HS-27A (cell line): ENCODE measurements at places on chromosomes 2 and 18.

DNA sequence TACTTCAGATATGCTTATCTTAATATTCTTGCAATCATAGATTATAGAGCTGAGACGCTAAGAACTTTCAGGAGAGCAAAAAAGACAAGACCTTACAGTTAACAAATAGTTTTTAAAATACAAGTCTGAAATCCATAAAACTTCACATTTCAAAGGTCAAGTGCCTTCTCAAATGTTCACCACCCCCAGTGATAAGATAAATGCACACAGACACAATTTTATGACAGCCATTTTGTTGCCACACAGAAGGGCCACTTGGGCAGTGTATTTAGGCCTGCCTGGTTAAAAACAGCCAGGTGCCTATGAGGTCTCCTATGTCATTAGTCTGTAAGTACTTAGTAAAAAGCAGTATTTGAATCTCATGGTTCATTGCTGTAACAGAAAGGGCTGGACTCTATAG lies 8.1 kb upstream of the PSTPIP2 start:
- no peak for DNase-seq

DNA sequence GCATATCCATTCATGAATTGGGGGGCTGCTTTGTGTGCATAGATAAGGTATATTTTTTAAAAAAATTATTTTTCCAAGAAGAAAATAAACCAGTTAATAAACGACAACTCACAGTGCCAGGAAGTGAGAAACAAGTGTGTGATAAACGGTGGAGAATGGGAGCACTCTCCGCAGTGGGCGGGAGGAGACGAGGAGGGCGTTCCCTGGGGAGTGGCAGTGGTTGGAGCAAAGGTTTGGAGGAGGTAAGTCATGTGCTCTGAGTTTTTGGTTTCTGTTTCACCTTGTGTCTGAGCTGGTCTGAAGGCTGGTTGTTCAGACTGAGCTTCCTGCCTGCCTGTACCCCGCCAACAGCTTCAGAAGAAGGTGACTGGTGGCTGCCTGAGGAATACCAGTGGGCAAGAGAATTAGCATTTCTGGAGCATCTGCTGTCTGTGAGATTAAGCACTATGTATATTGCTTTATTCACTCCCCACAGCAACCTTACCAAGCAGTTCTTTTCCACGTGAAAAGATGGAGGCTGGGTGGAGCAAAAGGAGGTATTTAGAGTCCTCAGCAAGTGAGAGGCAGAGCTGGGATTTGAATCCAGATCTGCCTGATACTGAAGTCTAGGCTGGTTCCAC lies 27.0 kb upstream of the CASP8 start:
- no peak for DNase-seq

DNA sequence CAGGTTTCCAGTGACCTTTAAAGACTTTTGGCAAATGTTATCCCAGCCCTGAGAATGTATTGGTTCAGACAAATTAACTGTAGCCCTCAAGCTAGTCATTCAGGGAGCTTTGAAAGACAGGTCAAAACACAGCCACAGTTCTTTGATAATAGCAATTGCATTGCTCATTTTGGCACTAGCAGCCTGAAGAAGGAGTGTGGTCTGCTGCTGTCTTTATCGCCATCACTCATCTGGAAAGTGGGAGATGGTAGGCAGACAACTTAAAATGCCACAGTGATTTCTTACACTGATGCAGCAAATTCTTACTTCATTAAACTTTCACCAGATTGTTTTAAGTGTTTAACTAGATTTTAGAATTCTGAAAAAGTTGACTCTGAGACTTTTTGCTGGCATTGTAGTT lies 47.2 kb downstream of the DOK6 start:
- no peak for DNase-seq

GRCh38 chr2:67667054-67667908 lies 270.1 kb downstream of the ETAA1 start:
- DNase-seq, result no peak

DNA sequence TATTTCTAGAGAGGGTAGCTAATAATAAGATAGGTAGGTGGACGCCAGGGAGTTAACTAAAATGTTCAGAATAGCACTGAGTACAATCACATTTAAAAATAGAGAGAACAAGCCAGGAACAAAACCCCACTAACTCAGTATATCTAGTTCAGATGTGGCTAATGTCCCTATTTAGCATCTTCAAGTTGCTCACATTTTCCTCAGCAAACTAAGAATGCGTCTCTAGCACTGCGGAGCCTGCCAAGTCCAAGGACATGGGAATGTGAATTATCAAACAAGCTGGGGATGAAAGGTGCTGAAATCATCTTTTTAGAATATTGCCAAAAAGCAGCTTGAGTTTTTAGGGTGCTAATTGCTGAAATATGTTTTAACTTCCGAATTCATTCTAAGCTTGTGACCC lies 398.5 kb upstream of the FIGN start:
- DNase-seq, result no peak

- DNase-seq, result no peak
These were observed 259.7 kb downstream of the CDH19 start for GRCh38 chr18:66344227-66344626.

DNA sequence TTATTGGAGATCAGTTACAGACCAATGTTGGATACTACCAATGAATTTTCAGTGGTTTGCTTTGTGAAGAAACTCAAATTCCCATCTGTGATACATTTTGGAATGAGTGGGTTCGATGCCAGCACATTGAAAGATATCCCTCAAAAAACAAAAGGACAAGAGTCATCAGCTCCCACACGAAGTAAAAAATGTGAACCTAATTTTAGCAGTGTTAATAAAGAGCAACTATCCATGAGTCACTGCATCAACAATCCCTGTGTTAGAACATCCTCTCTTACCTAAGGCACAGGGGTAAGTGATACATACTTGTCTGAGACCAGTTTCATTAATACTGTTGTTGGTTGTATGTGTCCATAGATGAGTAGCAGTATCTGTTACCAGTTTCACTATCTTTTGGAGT lies 551.8 kb upstream of the SOX11 start:
- DNase-seq, result no peak

- no peak for DNase-seq
These were observed 16.5 kb downstream of the NMUR1 start for GRCh38 chr2:231513746-231514224.

DNA sequence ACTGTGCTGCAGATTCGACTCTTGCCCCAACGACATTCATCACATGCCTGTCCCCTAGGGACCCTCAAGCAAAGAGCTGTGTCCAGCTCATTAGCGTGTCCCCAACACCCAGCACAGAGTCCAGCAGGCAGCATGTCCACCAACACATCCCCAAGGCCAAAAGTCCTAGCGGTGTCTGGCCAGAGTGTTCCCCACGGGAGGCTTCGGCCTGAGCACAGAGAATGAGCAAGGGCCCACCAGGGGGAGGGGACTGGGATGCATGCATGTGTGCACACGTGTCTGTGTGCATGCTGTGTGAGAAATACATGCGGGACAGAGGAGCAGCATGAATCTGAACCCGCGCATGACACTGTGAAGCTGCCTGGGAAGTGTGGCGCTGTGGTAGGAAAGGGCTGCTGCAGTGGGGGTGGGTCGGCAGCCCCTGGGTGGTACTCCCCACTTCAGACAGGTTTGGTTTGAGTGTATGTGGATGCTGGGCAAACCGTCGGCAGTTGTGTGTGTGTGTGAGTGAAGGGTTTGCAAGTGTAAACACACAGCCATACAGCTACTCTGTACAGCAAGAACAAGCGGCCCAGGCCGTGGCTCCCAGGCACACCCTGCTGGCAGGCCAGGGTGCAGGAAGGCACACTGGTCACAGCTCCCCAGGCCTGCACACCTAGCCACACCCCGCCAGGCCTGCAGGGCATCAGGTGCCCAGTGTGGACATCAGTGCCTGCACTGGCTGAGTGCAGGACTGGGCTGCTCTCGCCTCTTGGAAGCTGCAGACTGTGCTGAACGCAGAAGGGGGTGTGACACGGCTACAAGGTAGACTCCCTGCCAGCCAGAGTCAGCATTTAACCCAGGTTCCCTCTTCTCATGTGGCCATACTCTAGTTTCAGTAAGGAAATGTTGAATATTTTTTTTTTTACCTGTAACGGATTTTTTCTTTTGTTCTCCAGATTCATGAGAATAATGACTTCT lies 19.5 kb upstream of the HES6 start:
- DNase-seq, result no peak

GRCh38 chr18:9612977-9613376 lies 1.4 kb downstream of the PPP4R1 start:
- no peak for DNase-seq

- no peak for DNase-seq
These were observed 23.8 kb downstream of the FHL2 start for GRCh38 chr2:105375001-105375561.

DNA sequence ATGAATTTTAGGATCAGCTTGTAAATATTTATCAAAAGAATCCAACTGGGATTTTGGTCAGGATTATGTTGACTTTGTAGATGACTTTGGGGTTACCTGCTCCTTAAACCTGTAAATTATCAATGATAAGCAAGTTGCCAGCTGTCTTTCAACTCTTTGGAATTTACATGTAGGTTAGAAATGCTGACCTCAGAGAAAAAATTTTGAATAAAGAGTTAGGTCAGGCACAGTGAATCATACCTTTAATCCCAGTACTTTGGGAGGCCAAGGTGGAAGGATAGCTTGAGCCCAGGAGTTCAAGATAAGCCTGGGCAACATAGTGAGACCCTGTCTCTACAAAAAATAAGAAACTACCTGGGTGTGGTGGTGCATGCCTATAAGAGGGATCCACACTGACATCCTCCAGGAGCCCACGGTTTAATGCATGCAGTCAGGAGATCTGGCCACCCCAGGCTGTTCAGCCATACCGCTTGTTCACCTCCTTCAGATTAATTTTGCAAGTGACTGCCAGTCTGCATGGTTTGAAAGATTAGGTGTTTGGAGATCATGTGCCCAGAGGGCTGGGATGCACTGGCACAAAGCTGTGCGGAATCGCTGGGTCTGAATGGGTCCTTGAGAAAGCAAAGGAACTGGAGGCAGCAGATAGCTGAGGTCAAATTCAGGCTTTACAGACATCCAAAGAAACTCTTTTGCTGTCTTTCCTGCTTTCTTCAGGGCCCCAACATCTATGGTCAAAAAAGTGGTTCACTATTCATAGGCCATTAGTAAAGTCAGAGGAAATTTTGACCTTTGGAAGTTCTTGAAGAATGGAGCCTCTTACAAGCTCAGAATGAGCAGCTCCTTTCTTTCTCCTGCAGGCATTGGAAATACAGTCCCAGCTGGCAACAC lies 83.4 kb upstream of the TXNDC2 start:
- DNase-seq, result no peak

DNA sequence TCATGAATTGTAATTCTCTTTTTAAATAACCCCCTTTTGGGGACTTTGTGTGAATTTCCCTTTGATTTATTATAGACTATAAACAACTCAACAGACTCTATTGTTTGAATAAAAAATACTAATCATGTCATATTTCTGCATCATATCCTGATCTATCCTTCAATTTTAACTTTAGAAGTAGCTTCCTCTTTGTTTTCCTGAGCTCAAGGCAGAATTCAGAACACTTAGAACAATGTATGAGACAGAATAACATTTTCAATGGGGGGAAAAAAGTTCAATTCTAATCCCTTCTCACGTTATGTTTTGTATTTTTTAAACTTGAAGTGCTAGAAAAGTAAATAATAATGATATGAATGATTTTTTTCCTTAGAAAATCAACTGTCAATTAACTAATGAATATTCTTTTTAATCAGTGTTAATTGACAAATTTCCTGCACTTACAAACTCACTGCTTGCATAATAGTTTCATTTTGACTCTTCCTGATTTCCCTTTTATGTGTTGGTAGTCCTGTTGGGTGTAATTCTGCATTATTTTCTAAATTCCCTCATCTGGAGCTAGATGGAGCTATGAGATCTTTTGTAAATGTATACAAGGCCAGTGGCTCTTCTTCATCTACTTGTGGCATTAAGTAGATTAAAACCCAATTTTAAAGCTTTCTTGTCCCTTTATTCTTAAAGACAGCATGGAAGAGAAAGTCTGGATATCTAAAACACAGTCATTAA lies 326.1 kb downstream of the PARD3B start:
- DNase-seq, result no peak
